ENCODE measurements at places on chromosomes 2 and 18. TPM values are rescaled to one million over a fixed set of nuclear protein-coding genes. Genes with fewer than 3 reads are reported as not detected.

Gene ZBTB14
- 6.6 TPM for total RNA-seq

Gene LRRTM4
- total RNA-seq: 0.16 TPM

Gene STON1
- 6.7 TPM for total RNA-seq

Gene OTOS
- total RNA-seq: not detected

Gene FEZ2
- total RNA-seq: 42.2 TPM

Gene ELOA2
- not detected for total RNA-seq

All from bronchial smooth muscle cell (primary cell).